ENCODE measurements at places on chromosomes 2 and 18.

DNA sequence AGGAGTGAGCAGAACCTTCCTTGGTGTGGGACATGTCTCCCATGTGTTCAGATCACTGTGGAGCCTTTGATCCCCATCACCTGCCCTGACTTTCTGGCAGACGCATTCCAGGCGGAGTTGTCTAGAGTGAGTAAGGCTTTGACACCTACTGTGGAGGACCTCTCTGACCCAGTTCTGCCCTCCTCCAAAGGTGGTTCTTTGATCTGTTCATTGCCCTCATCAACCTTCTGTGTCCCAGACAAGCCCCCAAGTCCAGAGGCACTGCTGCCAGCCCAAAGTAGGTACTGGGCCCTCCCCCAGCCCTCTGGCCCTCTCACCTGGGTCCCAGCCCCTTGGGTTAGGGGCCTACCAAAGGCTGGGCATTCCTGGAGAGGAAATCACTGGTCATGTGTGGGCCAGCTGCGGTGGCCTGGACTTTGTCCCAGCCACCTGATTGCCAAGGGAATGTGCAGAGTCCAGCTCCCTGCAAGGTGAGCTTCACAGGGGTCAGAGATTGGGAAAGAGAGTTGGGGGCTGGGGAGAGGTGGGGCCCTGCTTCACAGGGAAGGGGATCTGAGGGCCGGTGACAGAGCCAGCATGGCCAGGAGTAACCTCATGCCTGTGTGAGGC is 12.1 kb upstream of the FAHD2A start:
- no peak for DNase-seq

DNA sequence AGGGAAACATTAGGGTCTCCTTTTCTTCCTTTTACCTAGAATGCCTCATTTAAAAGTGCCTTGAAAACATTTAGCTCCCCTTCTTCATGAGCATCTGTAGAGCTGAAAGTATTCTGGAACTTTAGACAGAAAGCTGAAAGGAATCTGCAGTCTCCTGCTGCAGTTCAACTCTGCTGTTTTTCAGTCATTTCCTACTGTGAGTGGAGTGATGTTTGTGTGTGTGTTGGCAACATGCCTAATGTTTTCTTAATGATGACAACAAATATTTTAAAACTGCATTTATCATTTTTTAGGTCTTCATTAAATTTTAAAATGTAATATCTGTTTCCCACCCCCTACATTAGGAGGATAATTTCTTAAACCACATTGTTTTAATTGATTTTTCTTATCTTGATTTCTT is 66.6 kb downstream of the TWSG1 start:
- DNase-seq, result no peak

GRCh38 chr2:104465981-104466380 is 387.9 kb upstream of the POU3F3 start:
- DNase-seq, result no peak

GRCh38 chr2:225620227-225620626 is 220.7 kb downstream of the NYAP2 start:
- DNase-seq, result no peak

- no peak for DNase-seq
These were observed 167.2 kb upstream of the PIEZO2 start for GRCh38 chr18:11316546-11316945.

Data from hematopoietic multipotent progenitor cell treated with erythropoietin and hydrocortisone succinate and interleukin-3 and kit ligand, for 8 days (in vitro differentiated cells).